Fibroblast of skin of abdomen (primary cell): ENCODE measurements at places on chromosomes 5 and 9.

DNA sequence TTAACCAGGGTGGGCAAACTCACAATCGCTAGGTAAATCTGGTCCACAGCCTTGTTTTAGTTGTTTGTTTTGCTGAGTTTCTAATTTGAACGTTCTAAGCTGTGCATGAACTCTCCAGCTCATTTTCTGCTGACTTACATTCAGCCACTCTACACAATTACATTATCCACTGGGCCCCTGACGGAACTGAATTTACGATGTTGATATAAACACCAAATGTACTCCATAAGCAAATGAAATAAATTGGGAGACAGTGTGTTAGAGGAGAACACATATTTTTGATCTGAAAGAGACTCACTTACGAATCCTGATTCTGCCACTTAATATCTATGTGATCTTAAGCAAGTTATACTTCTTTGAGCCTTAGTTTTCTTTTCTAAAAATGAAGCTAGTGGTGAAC lies 393.4 kb downstream of the ZNF608 start:
- DNase-seq, result no peak

- peak; percentile 65 for DNase-seq
Measured at GRCh38 chr5:14399054-14399692, 182.4 kb upstream of the OTULINL start.

GRCh38 chr9:35042081-35042604 lies 30.3 kb downstream of the VCP start:
- peak; percentile 16 for DNase-seq

DNA sequence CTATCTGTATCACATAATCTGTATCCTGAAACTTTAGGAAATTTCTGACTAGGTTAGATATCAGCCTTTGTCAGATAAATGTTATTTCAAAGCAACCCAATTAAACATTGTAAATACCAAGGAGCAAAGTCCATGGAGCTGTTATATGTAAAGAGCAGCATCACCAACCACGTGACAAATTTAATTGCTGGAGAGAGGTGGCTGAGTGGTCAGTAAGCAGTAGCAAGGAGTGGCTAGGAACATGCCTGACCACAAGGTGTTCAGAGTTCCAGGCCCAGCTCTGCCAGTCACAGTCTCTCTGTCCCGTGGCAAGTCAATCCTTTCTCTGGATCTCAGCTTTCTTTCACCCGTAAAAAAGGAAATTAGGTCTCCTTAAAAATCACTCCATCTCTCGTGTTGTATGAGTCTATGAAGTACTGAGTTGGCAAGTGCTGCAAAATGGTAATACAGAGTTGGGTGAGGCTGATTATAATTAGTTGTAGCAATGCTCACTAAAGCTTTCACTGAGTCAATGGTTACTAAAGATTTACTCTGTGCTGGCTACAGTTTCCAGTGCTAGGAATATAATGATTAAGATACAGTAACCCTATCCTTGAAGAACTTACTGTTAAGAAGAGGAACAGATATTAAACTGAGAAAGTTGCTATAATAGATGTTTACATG lies 166.1 kb downstream of the GNAQ start:
- no peak for DNase-seq

- no peak for DNase-seq
Measured at GRCh38 chr9:89362647-89363310, 44.5 kb downstream of the SECISBP2 start.

DNA sequence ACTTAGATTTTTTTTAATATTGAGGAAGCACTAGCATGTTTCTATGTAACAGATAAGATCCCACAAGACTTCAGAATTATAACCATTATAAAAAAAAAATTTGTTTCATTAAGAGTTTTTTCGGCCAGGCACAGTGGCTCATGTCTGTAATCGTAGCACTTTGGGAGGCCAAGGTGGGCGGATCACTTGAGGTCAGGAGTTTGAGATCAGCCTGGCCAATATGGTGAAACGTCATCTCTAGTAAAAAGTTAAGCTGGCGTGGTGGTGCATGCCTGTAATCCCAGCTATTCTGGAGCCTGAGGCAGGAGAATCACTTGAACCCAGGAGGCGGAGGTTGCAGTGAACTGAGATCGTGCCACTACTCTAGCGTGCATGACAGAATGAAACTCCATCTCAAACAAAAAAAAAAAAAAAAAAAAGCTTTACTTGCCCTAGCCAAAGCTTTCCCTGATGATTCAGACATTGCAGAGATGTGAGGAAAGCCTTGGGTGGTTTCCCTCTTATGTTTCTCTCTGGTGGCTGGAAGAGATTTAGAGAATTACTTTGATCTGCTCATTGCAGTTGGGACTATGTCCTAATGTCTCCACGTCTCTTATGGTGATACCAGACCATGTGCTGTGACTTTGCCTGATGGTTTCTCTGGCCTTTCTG lies 65.4 kb downstream of the EGFLAM start:
- peak; percentile 73 for DNase-seq

DNA sequence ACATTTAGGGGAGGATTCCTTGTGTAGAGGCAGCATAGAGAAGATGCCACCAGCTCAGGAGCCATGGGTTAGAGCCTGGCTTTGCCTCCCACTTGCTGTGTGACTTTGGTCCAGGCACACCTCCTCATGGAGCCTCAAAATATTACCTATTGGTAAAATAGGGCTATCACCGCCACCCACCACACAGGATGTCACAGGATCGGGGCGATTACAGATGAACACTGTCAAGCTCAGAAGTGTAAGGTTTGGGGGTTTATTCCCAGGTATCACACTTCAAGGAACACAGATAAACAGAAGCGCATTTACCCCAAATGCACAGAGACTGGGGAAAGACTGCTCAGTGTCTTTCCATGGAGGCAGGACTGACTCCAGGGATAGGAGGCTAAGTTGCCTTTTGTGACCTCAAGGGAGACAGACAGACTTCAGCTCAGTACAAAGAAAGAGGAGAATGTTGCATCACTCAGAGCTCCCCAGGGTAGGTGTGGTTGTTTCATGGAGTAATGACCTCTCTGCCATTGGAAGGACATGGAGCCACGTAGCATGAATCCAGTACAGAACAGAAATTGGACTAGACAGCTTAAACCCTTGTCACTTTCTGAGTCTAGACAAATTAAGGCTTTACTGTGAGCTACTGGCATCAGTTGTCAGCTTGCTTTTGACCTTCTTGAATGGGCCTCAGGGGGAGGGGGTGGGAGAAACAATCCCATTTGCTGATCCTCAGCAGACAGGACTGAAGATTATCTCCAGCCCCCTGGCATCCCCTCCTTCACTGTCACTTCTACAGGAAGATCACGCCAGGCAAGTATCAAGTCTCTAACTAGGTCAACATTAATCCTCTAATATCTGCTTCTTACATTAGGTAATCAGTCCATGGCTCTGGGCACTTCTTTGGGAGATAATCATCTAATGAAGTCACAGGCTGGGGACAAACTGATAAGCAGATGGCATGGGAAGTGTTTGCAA lies 6.5 kb downstream of the TRAF1 start:
- no peak for DNase-seq

DNA sequence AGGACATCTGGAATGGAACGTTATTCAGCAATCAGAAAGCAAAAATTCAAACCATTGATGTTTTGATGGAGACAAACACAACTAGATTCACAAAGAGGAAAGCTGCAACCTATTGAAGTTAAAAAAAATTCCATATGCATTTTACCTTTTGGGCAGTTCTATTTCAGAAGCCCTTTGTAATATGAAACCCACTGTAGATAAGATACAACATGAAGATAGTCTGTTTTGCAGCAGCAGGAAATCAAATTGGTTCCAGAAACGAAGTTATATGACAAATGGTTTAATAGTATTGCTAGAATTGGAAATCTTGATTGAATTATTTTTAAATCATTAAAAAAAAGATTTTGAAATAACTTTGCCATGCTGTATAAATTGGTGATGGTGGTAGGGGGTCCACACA lies 872 bp downstream of the LIX1 start:
- no peak for DNase-seq

DNA sequence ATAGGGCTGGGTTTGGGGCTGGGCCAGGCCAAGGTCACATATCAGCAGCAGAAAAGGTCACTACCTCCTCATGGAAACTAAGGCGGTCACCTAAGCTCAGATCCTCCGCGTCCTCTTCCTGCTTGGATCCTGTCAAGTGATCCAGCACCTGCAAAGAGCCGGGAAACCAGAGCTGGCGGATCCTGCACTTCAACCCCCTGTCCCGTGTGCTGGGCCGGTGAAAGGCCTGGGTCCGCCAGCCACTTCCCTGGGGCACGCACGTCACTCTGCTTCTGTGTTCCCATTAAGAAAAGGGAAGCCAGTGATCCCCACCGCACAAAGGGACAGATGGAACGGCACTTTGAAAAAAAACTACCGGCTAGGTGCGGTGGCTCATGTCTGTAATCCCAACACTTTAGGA lies 61.3 kb upstream of the STXBP1 start:
- DNase-seq, result no peak

GRCh38 chr5:78667461-78668103 lies 19.0 kb upstream of the LHFPL2 start:
- no peak for DNase-seq

- DNase-seq, result no peak
Measured at GRCh38 chr5:51518607-51519006, 135.4 kb downstream of the ISL1 start.

DNA sequence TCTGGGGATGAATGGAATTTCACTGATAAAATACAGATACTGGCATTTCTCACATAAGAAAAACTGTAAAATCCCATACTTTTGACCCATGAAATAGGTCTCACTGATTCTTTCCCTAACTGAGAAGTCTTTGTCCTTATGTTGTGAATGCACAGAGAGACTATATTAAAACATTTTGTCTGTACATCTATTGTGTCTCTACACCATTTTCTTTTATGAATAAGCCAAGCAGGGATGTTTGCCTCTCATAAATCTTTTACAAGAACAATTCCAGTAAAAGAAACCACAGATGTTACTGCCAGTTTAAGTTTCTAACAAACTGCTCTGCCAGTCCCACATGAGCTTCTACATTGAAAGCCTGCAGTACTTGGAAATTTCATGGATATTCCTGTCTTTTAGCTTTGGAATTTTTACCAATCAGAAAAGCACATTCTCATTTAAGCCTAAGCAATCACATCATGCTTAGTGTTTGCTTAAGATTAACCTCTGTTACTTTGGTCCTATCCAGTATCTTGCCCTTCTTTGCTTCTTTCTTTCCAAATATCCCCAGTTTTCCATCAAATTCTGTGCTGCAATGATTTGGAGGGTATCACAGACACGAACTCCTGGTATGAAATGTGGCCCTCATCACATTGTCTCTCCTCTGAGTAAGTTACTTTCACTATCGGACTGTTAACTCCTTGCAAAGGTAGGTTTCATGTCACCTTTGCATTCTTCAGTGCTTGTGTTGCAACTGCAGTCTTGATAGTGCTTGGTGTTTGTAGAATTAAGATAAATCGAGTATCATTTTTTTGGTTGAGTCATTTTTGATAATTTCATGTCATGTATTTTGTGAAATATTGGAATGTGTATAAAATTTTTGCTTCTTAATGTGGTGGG lies 415.1 kb upstream of the ADAMTSL1 start:
- DNase-seq, result no peak

GRCh38 chr5:56142614-56143372 lies 90.3 kb downstream of the ANKRD55 start:
- no peak for DNase-seq

DNA sequence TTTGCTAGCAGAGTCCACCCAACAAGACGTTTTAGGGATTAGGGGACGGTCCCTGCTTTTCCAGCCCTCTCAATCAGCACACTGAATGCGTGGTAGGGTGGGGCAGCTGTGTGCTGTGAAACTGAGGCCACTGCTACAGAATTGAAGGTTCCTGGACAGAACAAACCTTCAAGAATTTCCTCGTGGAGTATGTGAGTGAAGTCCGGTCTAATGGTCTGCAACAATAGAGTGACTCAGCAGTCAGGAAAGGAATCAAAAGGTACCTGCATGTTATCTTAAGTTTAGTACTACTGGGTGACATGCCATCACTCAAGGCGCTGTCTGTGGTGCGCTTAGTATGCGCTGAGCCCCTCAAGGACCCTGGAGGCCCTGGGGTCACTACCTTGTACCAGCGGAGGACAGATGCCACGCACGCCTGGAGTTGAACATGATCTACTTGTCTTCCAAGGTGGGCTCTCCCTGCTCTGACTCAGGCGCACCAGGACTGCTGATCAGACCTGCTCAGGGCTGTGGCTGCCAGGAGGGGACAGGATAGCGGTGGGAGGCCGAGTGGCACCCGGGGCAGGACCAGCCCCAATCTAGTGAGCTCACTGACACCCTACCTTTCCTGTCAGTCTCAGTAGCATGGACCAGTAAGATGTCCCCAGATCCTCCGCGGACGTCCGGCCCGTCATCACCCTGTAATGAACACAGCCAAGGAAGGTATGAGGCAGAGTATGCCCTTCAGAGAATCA lies 50.5 kb downstream of the PRRT1B start:
- DNase-seq, result no peak

- DNase-seq, result no peak
Measured at GRCh38 chr9:37650299-37650872, 368 bp upstream of the FRMPD1 start.

DNA sequence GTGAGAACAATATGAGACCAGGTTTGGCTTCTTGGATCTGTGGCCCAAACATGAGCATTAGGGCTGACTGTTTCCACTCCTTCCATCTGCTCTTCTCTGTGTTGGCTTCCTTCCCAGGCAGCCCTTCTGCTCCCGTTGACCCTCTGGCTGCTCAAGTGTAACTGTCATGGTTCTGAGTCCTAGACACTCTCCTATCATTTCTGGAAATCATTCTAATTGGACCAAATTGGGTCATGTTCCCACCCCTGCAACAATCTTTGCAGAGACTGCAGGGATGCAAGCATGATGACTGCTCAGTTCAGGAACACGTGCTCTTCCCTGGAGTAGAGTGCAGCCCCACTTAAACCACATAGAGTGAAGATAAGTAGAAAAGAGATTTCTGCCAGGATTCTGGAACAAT lies 741.4 kb downstream of the TAF11L14 start:
- no peak for DNase-seq

DNA sequence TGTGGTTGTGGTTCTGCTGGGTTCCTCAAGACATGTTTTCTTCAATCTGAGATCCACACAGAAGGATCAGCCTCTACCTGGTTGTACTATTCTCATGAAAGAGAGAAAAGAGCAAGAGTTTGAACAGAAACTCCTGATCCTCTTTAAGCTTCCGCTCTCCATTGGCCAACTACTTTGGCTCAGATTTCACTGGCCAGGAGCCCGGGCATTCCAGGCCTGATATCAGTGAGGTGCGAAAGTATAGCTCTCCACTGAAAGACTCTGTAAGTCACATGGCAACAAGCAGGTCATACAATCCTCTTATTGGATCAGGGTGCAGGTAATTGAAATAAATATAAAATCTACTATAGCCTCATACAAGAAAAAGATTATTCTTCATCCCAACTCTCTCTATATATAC lies 920.5 kb downstream of the TLE4 start:
- no peak for DNase-seq
